ENCODE measurements at places on chromosomes 4 and X. TPM values are rescaled to one million over a fixed set of nuclear protein-coding genes. Genes with fewer than 3 reads are reported as not detected.

WDR17 gene
- total RNA-seq: 2.7 TPM

CCDC149 gene
- 12.6 TPM for total RNA-seq

PNMA6A gene
- total RNA-seq: 3.9 TPM

TMEM164 gene
- total RNA-seq: 44.2 TPM

GLRA3 gene
- not detected for total RNA-seq

GJB1 gene
- not detected for total RNA-seq

ELF2 gene
- 23.5 TPM for total RNA-seq

AFP gene
- total RNA-seq: 2.0 TPM

TMEM47 gene
- total RNA-seq: 40.6 TPM

RNF150 gene
- total RNA-seq: 1.0 TPM

RBMXL3 gene
- not detected for total RNA-seq

Measured in smooth muscle cell of the umbilical artery (primary cell).